ENCODE measurements at places on chromosomes 3 and 15.

DNA sequence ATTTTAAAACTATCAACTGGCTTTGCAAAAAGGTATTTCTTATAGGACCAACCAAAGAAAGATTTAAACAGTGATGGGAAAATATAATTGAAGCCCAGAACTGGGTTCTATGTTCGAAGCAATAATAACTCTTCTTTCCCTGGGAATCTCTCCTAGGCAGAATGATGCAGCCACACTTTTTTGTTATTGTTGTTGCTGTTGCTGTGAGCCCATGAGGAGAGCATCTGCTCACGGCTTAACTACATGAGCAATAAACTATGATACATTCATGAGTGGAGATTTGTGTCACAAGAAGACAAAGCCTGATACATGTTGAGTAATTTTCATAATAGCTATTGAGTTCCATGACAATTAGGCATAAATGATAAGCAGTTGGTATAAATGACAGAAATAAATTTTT is 80.5 kb downstream of the CRTC3 start:
- DNase-seq = no peak

- DNase-seq = no peak
Measured at GRCh38 chr3:162170581-162170980, 674.0 kb downstream of the OTOL1 start.

DNA sequence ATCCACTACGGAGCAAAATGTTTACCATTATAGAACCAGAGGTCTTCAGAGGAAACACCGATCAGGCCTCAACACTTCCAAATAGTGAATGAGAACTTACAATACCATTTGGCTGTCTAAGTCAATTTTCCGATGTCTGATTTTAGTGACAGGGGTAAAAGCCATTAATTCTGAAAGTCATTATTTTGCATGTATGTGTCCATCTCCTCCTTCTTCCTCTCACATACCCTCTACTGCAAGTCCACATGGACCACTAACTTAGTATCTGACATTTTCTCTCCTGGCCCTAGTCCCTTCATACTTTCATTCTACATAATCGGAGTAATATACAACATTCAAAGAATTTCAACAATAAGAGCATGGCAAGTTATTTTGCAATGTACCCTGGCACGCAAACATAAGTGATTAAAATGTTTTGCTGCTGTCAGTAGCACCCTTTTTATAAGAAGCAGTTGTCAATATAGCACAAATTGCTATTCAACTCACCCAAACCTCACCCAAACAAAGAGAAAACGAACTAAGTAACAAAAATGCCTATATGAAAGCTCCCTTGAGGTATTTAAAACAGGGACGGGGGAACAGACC is 1.9 kb downstream of the TOP2B start:
- no peak for DNase-seq

DNA sequence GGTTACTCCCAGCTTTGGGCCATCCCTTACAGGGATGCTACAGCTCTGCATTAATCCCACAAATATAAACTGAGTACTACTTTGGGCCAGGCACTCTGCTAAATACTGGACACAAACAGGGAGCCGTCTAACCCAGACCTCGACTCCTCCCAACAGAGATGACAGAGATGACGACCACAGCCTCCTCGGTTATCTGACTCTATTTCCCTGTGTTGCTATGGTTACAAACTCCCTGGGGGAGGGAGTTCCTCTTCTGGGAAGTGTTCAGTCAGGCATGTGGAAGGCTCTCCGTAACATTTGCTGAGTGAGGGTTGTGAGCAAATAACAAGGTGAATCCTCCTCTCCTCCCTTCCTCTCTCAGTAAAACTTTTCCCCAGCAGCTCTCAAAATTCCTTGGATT is 6.7 kb upstream of the CMTM7 start:
- no peak for DNase-seq

DNA sequence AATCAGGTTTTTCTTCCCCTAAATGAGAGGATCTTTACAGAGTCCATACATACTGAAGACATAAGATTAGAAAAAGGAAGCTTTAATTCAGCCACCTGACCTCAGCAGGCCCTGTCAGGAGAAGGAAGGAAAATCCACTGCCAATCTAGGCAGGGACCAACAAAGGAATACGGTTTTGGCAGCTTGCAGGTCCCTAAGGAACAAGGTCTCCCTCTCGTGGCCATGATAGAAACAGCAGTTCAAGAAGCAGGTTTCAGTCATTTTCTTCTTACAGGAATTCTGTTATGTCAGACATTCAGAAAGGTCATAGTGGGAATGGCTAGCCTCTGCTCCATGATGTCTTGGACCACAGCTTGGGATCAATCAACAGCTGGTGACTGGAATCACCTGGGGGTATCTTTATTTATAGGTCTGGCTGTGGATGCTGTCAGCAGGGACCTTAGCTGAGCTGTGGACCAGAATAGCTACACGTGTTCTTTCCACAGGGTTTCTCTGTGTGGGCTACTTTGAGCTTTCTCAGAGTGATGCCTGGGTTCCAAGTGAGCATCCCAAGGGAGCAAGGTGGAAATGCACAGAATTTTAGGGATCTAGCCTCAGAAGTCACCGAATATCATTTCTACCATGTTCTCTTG is 9.4 kb upstream of the CMSS1 start:
- DNase-seq = peak; percentile 74

DNA sequence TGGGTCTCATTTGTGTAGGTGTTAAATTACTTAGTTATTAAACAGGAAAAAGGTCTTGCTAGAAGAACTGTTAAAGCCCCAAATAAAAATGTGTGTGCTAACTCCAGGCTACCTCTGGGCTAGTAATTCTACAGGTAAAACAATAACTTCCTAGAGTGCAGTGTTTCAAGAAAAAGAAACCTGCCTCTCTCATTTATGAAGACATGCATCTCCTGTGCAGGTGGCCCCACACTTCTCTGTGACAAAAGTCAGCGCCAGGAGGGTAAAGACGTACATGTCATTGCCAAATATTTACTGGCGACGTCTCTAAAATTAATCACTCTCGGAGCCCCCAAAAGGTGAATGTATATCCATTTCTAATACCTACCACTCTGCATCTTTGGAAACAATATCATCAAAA is 131.7 kb downstream of the FOXP1 start:
- no peak for DNase-seq

GRCh38 chr15:52179278-52180195 is 11.7 kb downstream of the GNB5 start:
- DNase-seq = peak; percentile 78

- DNase-seq = no peak
Measured at GRCh38 chr15:95875121-95875643, 455.3 kb upstream of the NR2F2 start.

DNA sequence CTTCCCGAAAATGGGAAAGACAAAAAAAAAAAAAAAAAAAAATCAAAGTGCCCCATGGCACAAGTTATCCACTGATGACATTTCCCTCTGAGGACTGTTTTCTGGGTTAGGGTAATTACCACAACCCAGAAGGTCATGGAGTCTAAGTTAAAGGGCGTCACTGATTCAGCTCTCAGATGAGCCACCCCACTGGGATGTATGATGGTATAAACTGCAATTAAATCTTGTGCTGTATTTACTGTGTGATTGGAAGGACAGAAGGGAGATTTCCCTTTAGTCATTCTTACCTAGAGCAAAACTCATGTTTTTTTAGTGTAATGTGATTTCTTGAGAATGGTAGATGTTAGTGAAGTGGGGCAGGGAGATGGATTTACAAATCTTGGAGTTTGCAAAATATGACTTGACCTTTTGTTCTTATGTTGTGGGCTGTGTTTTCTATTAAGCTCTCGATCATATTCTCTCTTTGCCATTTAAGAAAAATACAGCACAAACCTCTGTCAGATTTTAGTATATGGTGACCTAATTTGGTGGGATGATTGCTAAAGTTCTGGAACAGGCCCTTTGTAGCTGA is 244.2 kb downstream of the PTPRG start:
- DNase-seq = no peak

DNA sequence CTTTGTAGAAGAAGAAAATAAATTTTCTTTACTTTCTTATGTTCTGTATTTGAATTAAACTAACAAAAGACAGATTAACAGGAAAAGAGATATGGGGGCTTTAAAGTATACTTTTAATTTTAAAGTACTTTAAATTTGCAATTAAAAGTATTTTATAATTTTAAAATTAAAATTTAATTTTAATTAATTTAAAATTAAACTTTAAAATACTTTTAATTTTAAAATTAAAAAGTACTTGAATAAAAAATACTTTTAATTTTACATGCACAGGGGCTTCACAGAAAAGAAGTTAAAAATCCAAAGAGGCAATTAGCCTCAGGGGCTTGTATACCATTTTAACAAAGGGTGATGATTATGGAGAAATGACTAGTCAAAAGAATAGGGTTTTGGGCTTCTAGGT is 420.5 kb upstream of the TGFBR2 start:
- no peak for DNase-seq

- peak; percentile 21 for DNase-seq
Measured at GRCh38 chr3:104437891-104438290, 928.8 kb upstream of the ALCAM start.

GRCh38 chr3:57983734-57984518 is 24.3 kb upstream of the FLNB start:
- DNase-seq = no peak

DNA sequence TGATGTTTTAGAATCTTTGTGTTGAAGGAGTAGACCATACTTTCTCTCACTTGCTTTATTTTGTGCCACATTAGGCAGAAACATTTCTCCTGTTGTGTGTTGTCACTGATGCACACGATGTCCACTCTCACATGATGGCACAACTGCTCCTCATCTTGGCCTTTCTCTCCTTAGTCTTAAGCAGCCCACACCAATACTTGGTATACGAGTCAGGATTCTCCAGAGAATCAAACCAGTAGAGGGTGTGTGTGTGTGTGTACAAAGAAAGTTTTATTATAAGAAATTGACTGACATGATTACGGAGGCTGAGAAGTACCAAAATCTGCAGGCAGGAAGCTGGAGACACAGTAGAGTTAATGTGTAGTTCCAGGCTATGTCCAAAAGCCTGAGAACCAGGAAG is 187.1 kb downstream of the ALCAM start:
- no peak for DNase-seq

Measured in NCI-H446 (cell line).